ENCODE measurements at places on chromosomes 12 and 14.

- no peak for DNase-seq
Observed at GRCh38 chr14:36066636-36067035, 109.9 kb downstream of the PTCSC3 start.

DNA sequence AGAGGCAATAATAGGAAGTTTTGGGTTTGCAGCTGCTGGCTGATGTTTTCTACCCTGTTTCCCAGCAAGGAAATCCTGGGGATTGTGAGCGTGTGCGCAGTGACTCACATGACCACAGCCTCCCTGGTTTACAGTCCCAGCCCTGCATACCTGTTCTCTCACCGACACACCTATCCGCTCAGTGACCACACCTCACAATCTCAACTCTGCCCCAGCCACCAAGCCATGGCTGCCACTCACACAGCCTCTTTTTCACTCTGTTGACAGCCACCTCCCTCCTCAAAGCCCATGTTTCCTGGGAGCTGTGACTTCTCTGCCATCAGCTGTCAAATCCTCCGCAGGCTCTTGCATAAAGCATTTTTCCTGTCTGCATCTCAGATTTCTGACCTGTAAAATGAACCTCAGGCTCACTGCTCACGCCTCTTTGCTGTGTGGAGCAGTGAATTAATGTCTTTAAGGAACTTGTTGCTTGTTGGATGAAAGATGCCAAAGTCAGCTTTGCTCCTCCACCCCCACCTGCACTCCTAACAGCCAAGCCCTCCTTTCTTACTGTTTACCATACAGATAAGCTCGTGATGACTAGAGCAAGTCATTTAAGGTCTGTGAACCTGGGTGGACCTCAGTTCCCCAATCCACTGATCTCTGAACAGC is 43.5 kb downstream of the B4GALNT3 start:
- no peak for DNase-seq

DNA sequence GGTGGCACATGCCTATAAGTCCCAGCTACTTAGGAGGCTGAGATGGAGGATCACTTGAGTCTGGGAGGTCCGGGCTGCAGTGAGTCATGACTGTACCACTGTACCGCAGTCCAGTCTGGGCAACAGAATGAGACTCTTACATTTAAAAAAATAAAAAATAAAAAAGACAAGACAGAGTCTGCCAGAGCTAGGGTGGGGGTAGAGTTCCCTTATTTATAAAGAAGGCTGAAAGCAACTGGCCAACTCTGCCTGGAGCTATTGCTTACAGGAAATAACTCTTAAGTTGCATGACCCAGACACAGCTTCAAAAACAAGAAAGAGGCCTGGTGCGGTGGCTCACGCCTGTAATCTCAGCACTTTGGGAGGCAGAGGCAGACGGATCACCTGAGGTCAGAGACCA is 31.5 kb downstream of the NUMB start:
- DNase-seq = no peak

DNA sequence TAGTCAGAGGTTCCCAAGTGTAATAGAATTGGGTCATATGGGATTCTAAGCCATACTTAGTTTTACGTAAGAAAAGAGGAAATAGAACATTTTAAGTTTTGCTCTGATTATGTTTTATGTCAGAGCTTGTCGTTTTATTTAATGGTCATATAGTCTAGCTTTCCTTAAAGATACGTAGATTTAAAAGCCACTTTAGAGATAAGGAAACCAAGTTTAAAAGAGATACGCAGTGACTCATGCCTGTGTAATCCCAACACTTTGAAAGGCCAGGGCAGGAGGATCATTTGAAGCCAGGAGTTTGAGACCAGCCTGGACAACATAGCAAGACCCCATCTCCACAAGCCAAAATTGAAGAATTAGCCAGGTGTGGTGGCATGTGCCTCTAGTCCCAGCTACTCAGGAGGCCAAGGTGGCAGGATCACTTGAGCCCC is 19.5 kb downstream of the MAPK1IP1L start:
- no peak for DNase-seq

GRCh38 chr14:87994974-87995373 is 2.0 kb upstream of the GALC start:
- no peak for DNase-seq

GRCh38 chr12:78865516-78865915 is 942 bp downstream of the SYT1 start:
- no peak for DNase-seq

DNA sequence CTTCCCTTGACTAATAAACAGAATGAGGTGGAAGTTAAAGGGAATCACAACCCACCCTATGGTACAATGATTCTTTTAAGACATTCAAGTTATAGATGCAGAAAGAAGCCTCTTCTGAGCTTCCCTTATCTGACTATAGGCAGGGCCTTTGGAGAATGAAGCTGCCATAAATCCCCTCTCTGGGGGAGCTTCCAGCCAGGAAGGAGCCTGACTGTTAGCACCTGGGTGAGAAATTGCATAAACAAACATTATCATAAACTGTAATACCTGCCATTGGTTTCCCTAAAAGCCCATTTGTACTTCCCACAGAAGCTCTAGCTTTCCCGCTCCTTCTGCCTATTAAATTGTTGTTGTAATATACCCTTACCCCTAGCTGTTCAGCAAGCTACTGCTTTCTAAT is 81.3 kb upstream of the RESF1 start:
- no peak for DNase-seq

DNA sequence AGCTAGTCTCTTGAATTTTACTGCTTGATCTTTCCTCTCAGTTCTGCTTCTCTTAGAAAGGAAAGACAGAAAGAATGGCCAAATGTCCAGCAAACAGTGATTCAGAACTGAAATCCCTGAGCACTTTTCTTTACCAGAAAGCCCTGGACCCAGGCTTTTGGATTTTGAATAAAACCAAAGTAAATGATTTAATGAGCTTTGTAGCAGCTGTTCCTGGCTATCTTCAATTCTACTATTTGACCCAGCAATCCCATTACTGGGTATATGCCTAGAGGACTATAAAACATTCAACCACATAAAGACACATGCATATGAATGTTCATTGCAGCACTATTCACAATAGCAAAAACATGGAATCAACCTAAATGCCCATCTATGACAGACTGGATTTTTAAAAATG is 187.2 kb downstream of the PRKD1 start:
- no peak for DNase-seq

- no peak for DNase-seq
Observed at GRCh38 chr12:76025601-76026575, 5.7 kb downstream of the PHLDA1 start.

GRCh38 chr14:64137657-64138290 is 156.4 kb downstream of the ESR2 start:
- DNase-seq = no peak
